ENCODE measurements at places on chromosomes 5 and 9.

GRCh38 chr9:72440378-72440777, 75.4 kb upstream of the ZFAND5 start:
- no peak for DNase-seq

DNA sequence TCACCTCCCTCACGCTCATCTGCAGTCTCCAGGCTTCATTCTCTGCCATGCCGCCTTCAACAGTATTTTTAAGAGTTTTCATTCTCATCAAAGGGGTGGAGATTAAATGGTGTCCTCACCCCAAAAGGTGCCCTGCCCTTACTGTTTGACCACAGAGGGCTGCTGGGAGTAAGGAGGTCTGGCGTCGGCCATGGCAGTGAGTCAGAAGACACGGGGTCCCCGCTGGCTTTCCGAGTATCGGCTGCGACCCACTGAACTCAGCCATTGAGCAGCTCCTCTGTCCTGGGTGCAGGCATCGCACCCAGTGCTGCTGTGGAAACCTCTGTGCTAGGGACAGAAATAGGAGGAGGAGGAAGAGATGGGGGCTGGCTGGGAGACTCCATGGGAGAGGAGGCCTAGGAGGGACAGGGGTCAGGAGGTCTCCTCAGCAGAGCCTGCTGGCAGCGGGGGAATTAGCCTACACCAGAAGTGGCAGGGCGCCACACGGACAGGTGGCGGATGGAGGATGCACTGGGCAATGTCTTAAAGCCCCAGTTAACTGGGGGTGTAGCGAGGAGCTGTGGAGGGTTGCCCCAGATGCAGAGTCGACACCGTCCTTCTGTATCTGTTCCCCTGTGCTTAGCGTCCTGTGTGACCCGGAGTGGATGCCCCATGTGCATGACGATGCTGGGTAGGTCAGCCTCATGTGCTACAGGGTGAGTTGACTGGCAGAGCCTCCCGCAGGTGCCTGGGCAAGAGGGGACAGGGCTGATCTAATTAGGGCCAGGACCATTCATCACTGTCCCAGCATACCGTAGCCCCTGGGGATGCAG, 15.4 kb upstream of the PLEKHG4B start:
- DNase-seq: no peak

DNA sequence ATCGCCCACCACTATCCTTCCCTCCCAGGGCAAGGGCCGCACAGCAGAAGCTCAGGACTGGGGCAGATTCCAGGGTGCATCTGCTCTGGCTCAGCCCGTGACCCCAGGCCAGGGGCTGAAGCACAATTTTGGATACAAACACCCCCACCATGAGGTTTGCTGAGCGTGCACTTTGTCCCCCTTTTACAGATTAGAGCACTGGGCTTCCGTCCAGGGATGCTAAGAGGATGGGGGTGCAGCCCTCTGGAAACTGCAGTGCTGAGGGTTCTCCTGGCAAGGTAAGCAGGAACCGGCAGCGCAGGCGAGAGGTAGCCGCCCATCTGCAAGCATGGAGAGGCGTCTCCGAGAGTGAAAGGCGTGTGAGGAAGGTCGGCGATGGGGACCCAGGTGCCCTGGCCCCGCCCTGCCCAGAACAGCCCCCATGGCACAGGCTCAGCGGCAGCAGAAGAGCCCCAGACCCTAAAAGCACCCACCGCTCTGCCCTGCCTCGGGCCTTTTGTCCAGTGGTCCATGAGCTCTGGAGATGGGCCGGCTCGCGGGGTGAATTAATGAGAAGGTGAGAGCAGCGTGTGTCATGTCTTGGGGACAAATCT, 54.5 kb upstream of the OLFM1 start:
- DNase-seq: no peak

DNA sequence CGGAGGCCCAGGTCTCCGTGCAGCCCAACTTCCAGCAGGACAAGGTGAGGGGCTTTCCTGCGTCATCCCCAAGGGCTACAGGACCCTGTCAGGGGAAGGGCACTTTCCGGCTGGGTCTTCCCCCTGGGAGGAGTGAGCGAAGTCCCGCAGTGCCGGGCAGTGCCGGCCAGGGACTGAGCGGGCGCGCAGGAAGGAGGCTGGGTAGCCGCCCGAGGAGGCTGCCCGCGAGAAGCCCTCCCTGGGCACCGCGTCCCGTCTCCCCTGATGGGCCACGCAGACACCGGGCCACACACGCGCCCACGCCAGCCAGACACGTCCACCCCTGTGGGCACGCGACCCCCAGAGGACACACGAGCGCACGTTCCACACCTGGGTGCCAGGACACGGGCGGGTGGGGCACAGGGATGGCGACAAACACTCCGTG, 357 bp downstream of the PTGDS start:
- no peak for DNase-seq

Measured in stimulated activated CD8-positive, alpha-beta memory T cell treated with anti-CD3 and anti-CD28 coated beads, Interleukin-2, amount 100 ng/mL, for 48 hours (primary cell).